ENCODE measurements at places on chromosomes 5 and 9. TPM values are rescaled to one million over a fixed set of nuclear protein-coding genes. Genes with fewer than 3 reads are reported as not detected.

Gene HRCT1
- not detected for total RNA-seq

Gene CLPTM1L
- total RNA-seq, result 104 TPM

Gene C9
- not detected for total RNA-seq

Gene GBGT1
- total RNA-seq, result 9.3 TPM

Gene RANBP3L
- not detected for total RNA-seq

Gene HMHB1
- not detected for total RNA-seq

Gene SPINK7
- not detected for total RNA-seq

Gene AK1
- 31.6 TPM for total RNA-seq

Gene ANAPC2
- 54.8 TPM for total RNA-seq

Gene DNAJC18
- 26.5 TPM for total RNA-seq

Gene ELAVL2
- 16.8 TPM for total RNA-seq

Gene FOXB2
- total RNA-seq, result 8.4 TPM

Gene NADK2
- 12.2 TPM for total RNA-seq

Gene PIP5K1B
- 1.7 TPM for total RNA-seq

Gene RLN2
- total RNA-seq, result 3.6 TPM

Gene CCL27
- total RNA-seq, result 0.28 TPM

Gene ACTL7B
- 0.09 TPM for total RNA-seq

Gene UBE2QL1
- total RNA-seq, result 0.11 TPM

Gene SPATA31D1
- not detected for total RNA-seq

Gene ENC1
- total RNA-seq, result 14.4 TPM

Gene FAM221B
- not detected for total RNA-seq

Gene MARCHF11
- total RNA-seq, result 0.37 TPM

Gene PLAC8L1
- 0.64 TPM for total RNA-seq

Gene PCDHB2
- total RNA-seq, result 26.3 TPM

Gene CATSPER3
- 0.50 TPM for total RNA-seq

Gene ADAMTS6
- total RNA-seq, result 0.33 TPM

Gene ZFP2
- total RNA-seq, result 0.37 TPM

Gene FAM81B
- total RNA-seq, result not detected

Gene ZNF169
- 4.8 TPM for total RNA-seq

Gene FOXD4L6
- 0.13 TPM for total RNA-seq

Gene LECT2
- total RNA-seq, result not detected

Gene AGXT2
- total RNA-seq, result not detected

Gene PTPRD
- total RNA-seq, result 32.5 TPM

All from H9 (cell line).